ENCODE measurements at places on chromosomes 3 and 15.

DNA sequence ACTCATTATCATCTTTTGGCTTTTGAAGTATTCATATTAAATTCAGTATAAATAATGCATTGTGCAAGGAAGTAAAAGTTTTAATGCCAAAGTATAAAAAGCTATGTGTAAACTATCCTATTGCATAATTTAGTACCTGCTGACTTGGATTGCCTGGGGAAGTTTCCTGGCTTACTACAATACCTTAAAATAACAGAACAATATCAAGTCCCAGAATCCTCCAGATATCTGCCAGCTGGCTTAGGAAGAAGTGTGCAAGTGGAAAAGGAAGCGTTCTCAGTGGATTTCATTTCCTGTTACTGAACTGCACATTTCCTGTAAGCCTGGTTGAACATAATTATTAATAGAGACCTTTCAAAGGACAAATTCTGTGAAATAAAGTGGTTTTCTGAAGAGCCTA is 236.7 kb downstream of the ADAMTSL3 start:
- no peak for DNase-seq

- no peak for DNase-seq
Measured at GRCh38 chr3:99901200-99901926, 83.7 kb downstream of the CMSS1 start.

GRCh38 chr3:130839813-130840212 is 54.1 kb upstream of the ATP2C1 start:
- no peak for DNase-seq

DNA sequence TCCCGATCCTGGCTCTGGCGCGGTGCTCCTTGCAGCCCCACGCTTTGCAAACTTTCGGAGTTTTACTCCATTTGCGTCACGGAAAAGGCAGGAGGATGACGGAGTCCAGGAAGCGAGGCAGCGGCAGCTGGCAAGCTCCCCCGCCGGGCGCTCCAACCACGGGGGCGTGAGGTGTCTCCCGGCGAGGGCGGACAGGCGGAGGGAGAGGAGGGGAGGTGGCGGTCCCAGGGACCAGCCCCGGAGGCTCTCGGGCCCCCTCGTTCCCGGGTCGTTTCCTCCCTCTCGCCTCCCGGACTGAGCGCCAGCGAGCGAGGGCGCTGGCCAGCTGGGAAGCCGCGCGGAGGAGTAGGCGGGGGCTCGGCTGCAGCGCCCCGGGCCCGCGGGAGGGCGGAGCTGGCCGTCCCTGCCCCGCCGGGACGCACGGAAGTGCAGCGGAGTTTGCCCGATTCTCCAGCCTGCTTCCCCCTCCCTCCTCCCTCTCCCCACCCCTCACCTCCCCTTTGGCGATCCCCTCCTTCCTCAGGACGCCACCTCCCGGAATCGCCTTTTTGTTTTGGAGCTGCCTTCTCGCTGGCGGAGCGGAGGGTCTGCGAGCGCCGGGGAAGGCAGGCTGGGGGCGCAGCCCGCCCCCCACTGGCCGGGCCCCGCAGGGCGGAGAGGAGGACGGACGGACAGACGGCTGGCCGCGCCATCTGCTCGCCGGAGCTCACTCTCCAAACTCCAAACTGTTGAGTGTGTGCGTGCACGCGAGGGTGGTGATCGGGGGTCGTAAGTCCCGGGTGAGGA is at the start of gene SNX33:
TSS of gene SNX33 (plus strand) at position 543 of the 786 bp plus-strand sequence. CDS start 1,191 bp downstream, outside the sequence.
- DNase-seq = peak; percentile 93

- peak; percentile 100 for DNase-seq
Measured at GRCh38 chr3:138187296-138188012, at the start of gene ARMC8. ARMC8 (plus strand) TSS chr3:138187301; CDS start chr3:138187555, 254 bp downstream.

- peak; percentile 57 for DNase-seq
Measured at GRCh38 chr3:122942937-122943827, 84.4 kb downstream of the SEMA5B start.

DNA sequence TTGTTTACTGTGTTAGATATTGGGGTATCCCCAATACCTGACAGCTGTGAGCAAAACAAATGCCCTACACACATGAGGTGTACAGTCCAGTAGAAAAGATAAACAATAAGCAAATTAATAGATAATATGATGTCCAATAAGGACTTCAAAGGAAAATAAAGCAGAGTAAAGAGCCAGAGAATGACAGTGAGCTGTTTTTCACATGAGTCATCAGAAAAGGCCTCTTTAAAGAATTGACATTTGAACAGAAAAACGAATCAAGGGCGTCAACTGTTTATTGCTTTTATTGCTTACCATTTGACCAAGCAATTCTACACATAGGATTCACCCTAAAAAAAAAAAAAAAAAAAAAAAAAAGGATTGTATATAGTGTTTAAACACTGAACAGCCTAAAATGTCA is 96.6 kb upstream of the FLNB start:
- DNase-seq = no peak

DNA sequence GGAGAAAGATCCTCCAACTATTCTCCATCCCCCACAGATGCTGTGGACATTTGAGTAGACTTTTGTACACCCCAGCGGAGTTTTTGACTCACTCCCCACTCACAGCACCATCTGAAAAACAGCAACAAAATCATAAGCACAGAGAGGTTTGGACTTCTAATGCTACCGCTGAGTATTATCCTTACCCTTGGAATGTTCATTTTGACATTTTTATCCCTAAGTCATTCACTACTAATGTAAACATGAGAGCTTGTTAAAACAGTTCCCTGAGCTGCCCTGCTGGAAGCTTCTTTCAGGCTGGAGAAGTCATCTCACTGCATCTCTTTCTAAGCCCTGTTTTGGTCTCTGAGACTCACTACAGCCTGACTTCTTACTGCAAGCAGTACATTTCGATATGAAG is 1045.9 kb downstream of the MCTP2 start:
- no peak for DNase-seq

- no peak for DNase-seq
Measured at GRCh38 chr15:67652586-67652985, 110.1 kb downstream of the MAP2K5 start.

- no peak for DNase-seq
Measured at GRCh38 chr15:35182841-35183479, 97.9 kb upstream of the NANOGP8 start.

DNA sequence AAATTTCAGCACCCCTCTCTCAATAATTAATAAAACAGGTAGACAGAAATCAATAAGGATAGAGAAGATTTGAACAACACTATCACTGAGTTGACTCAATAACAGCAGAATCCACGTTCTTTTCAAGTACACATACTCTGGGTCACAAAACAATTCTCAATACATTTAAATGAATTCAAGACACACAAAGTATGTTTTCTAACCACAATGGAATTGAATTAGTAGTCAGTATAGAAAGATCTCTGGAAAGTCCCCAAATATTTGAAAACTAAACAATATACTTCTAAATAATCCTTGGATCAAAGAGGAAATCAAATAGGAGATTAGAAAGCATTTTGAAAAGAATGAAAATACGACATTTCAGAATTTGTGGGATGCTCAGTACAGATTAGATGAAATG is 40.0 kb downstream of the TKT start:
- no peak for DNase-seq
